Cerebellum (tissue), 4 donors: ENCODE measurements at places on chromosomes 7 and 10.

- peak; percentile 66 for DNase-seq
Observed at GRCh38 chr10:116796910-116797513, 52.3 kb upstream of the ENO4 start.

GRCh38 chr7:72538856-72539255 lies 126.7 kb upstream of the CALN1 start:
- no peak for DNase-seq

GRCh38 chr7:30979027-30979426 lies 15.3 kb downstream of the GHRHR start:
- no peak for DNase-seq

DNA sequence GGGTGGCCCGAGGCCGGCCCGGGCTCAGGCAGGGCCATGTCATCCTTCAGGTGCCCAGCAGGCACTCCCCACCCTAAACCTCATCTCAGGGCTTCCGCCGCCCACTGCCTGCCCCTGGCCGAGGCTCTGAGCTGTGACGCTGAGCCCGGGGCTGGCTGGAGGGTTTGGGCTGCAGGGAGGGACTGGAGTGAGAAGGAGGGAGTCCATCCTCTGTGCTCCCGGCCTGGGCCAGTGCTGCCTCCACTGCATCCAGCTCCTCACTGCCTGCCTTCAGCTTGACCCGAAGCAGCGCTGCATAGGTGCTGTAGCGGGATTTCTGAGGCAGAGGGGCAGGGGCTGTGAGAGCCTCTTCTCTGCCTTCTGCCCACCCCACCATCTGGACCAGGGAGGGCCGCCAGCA lies 7.6 kb downstream of the NFKB2 start:
- no peak for DNase-seq

DNA sequence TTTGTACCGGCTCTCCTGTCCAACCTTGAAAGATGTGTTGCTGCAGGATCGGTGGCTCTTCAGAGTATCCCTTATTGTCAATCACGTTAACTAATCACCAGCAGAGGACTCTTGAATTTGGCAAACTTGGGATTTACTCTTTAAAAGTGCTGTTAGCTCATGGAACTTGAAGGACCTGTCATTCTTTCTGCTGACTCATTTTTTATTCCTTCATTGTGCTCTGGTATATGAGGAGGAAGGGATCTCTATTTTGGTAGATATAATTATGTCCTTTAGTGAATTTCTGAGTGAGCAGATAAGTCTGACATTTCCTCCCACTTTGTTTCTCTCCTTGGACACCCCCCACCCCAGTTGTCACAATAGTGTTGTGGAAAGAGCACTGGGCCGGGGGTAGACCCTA lies 175.1 kb upstream of the HDAC9 start:
- DNase-seq = no peak

- DNase-seq = no peak
Observed at GRCh38 chr7:7908622-7909145, 59.9 kb upstream of the GLCCI1 start.

DNA sequence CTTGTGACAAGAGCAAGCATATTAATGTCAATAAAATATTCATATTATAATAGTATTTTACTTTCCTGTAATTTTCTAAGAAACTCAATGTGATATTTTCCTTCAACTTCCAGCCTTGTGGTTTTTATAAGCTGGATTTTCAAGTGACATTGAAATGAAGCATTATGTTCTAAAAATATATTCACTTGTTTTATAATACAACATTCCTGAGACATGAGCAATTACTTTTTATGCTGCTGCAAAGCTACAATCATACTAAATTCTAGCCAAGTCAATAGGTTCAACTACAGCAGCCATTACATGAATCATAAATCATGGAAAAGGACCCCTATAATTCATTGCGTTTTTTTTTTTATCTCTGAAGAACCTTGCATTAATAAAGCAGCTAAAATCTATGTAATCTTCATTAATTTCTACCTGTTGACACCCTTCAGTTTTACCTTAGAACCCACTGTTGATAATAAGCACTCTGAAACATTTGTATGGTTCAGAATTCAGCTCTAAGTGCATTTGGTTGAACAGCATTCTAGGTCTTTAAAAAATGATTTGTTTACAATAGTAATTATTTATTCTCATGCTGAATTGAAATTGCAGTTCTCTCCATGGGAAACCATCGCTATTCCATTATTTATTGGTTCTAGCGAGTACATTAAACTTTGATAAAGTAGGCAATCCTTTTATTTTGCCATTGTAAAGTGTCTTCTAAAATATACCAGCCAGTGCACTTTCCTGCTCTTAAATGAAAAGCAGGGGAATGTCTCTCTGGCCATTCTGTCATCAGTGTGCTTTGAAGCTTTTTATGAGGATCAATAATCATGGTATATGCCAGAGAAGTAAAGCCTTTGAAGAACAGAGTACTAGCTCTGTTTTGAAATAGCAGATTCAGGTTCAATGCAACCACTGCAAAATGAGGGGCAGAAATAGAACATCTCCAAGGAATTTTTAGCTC lies 132.6 kb downstream of the GNAT3 start:
- DNase-seq = no peak

DNA sequence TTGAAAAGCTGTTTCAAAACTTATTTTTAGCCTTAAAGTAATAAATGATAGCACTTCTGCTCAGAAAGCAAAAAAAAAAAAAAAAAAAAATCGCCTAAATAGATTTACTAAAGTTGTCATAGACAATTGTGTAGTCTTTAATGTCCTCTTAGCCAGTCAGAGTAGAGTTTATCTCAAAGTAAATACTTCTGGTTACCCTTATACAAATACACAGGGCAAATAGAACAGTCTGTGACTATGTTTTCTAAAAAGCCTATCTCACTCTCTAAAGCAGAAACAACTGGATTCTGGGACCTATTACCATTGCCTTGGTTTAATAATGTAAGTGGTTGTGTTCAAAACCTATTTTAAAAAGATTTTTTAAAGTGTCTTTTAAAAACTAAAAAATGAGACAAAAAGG lies 156.2 kb upstream of the THSD7A start:
- no peak for DNase-seq
